ENCODE measurements at places on chromosomes 7 and 10. TPM values are rescaled to one million over a fixed set of nuclear protein-coding genes. Genes with fewer than 3 reads are reported as not detected.

DNA sequence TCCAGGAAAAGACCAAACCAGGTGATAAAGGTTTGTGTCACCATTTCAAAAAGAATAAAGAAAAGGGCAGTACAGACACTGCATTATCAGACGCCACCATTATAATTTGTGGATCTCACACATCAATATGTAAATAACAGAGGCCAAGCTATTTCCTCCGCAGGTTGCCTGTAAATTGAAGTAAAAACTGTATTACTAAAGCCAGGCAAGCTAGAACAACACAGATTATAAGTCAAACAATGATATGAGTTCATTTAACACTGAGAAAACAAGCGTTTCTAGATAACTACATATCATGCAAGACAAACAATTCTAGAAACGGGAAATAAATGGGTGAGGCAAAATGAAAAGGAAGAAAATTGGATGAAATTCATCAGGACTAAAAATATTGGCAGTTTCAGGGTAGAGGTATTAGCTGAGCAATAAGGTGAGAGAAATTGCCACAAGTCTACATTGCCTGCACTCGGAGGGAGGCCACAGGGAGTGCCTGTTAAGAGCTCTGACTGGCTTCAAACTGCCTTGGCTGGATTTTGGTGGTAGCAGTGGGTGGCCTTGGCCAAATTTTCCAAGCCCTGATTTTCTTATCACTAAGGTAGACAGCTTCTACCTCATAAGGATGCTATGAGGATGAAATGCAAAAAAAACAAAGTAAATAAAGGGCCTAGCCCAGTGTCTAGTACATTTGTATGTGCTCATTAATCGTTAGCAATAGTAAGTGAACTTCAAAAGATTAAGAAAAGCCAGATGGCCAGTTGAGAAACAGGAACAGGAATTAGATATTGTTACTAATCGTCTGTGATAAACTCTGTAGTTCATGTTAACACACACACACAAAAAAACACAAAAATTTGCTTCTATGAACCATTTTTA lies 240.0 kb upstream of the NFE2L3 start:
- no peak for DNase-seq
- no peak overlapping the region for H3K27ac ChIP-seq
- H3K27me3 ChIP-seq = no peaks in the 10 kb centered on the region
- H3K4me1 ChIP-seq = no peaks in the 10 kb centered on the region
- no peak overlapping the region for H3K4me3 ChIP-seq

DNA sequence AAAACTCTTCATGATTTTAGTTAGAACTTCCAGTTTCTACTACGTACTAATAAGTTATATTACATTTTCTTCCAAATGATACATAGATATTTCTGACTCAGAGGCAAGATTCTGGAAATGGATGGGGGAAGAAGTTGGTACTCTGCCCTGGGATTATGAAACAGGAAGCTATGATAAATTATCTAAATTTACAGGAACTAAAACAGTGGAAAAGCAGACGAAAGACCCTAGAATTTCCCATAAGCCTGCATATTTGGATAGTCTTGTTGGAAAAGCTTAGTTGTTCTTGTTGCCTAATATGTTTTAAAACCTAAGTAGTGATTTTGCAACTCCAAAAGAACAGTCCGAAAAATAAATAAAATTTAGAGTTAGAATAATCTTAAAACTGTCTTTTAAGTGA lies 21.8 kb downstream of the CFAP69 start:
- no peak overlapping the region for H3K4me3 ChIP-seq
- H3K27ac ChIP-seq = no peak overlapping the region
- no peaks in the 10 kb centered on the region for H3K36me3 ChIP-seq
- H3K4me1 ChIP-seq = no peaks in the 10 kb centered on the region
- no peaks in the 10 kb centered on the region for H3K27me3 ChIP-seq

DNA sequence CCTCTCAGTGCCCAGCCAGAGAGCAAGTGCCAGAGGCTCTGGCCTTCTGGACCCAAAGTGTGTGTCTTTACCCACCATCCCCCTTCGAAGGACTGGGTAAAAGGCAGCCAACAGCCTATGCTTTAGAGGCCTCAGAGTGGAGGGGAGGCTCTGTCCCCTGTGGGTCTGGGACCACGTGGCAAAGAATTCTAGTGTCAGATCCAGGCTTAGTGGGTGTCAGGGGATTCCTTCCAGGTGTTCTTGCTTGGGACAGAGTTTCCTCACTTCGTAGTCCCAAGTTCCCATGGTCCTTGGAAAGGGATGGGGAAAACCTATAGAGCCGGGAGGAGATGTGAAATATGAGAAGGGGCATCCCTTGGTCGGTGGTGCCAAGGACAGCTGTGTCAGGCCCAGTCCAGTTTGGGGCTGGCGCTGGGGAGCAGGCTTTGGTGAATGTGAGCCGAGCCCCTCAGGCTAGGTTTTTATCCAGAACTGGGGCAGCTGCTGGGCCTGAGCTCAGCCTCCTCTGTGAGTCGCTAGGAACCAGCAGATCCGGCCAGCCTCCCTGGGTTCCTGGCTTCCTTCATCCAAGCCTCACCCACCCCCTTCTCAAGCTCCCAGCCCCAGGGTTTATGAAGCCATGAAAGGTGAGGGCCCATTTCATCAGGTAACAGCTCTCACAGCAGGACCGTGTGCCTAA lies 71.2 kb downstream of the C10orf105 start:
- H3K27me3 ChIP-seq = no peaks in the 10 kb centered on the region
- H3K4me1 ChIP-seq = no peaks in the 10 kb centered on the region
- H3K36me3 ChIP-seq = no peaks in the 10 kb centered on the region
- H3K27ac ChIP-seq = no peak overlapping the region
- no peak overlapping the region for H3K4me3 ChIP-seq

DNA sequence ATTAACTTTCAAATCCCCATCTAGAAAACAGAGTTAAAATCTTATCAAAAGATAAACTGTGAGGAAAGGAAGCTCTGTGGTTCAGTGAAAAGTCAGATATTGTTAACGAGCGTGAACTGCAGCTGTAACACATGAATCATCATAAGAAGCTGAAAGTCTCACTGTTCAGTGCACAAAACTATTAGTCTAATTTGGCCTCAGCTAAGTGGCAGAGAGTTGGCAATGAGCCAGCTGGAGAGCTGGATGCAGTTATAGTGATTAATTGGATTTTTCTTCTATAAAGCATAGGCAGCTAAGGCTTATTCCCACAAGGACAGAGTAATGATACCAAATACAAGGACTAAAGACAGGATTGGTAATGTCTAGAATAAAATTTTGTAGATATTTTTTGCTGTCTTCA lies 101.1 kb upstream of the ABCB5 start:
- H3K36me3 ChIP-seq = no peaks in the 10 kb centered on the region
- no peak for DNase-seq
- no peak overlapping the region for H3K4me3 ChIP-seq
- no peaks in the 10 kb centered on the region for H3K4me1 ChIP-seq
- H3K27me3 ChIP-seq = no peaks in the 10 kb centered on the region

ASAH2 gene
- 5.0 TPM for total RNA-seq

PRPS1L1 gene
- total RNA-seq = not detected

HTR5A gene
- not detected for total RNA-seq

NKX1-2 gene
- total RNA-seq = 0.07 TPM

HGF gene
- total RNA-seq = 4.5 TPM

HELLS gene
- 17.9 TPM for total RNA-seq

PRKG1 gene
- total RNA-seq = 16.6 TPM
